Heart right ventricle (tissue), 16 donors: ENCODE measurements at places on chromosomes 1 and 21. TPM values are rescaled to one million over a fixed set of nuclear protein-coding genes. Genes with fewer than 3 reads are reported as not detected.

Gene OR2T2
- not detected for polyA plus RNA-seq

Gene DDX20
- 4.1 TPM for polyA plus RNA-seq

Gene LRRC3
- 1.2 TPM for polyA plus RNA-seq

Gene NMNAT1
- 14.3 TPM for polyA plus RNA-seq

Gene AMY1A
- not detected for polyA plus RNA-seq

Gene ARMH1
- 1.6 TPM for polyA plus RNA-seq

Gene SPRR2F
- polyA plus RNA-seq: not detected

Gene DONSON
- 13.2 TPM for polyA plus RNA-seq

Gene FMOD
- 4.5 TPM for polyA plus RNA-seq

Gene DYNLT5
- 1.3 TPM for polyA plus RNA-seq

DNA sequence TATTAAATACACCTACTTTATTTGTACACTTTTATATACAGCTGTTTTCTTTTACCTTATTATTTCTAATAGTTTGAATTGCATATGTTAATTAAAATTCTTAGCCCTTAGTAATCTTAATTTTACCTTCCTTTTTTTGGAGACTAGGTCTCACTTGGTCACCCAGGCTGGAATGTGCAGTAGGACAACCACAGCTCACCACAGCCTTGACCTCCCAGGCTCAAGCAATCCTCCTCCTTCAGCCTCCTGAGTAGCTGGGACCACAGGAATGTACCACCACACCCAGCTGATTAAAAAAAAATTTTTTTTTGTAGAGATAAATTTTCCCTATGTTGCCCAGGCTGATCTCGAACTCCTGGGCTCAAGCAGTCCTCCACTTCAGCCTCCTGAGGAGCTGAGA is 15.0 kb upstream of the SDC3 start:
- H3K27ac ChIP-seq: no peak overlapping the region
- no peaks in the 10 kb centered on the region for H3K36me3 ChIP-seq
- no peak for DNase-seq

DNA sequence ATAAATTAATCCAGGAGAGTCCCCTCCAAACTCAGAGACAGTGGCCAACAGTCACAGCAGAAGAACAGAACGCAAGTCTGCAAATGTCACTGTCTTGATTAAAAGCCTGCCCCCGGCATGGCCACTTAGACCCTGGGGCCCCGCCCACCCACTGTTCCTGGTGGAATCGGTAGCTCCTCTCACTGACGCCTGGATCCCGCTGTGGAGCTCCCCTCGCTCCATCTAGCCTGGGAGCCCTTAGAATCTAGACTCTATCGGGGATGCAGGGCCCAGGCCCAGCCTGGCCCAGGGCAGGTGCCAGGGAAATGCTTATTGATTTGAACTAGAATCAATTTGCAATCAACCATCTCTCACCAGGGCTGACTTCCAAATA is 21.4 kb upstream of the PLEKHG5 start:
- no peaks in the 10 kb centered on the region for H3K27me3 ChIP-seq
- no peaks in the 10 kb centered on the region for H3K36me3 ChIP-seq
- peak overlapping the region; percentile 41 for H3K27ac ChIP-seq
- DNase-seq: no peak

DNA sequence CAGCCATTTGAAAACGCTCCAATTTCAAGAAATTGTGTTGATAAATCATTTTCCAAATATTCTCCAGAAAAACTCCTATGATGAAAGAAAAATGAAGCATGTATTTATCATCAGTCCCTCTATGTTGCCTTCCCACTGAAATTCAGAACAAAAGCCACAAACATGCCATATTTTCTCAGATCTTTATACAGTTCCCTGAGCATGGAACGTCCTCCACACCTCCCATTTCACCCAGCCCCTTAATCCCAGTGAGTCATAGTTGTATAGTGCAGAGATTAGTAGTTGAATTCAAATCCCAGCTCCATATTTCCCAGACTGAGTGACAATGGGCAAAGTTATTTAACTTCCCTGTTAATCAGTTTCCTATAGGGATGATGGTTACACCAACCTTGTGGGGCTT is 20.6 kb upstream of the NPL start:
- H3K27ac ChIP-seq: no peak overlapping the region
- no peaks in the 10 kb centered on the region for H3K27me3 ChIP-seq
- no peaks in the 10 kb centered on the region for H3K36me3 ChIP-seq
- DNase-seq: no peak

DNA sequence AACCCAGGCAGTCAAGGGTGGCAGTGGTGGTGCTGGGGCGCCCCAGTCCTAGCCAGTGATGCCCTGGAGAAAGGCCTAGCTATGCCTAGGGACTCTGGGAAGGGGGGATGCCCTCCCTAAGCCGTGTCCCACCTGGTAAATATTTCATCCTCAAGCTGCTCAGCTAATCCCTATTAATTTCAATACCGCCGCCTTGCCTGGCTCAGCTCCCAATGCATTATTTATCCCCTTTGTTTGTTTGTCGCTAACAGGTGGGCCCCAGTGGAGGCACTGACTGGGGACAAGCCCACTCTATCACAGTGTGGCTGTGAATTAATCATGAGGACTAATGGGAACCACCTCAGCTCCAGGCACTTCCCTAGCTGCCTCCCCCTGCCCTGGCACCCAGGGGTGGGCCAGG is 22.5 kb downstream of the DMAP1 start:
- H3K27ac ChIP-seq: no peak overlapping the region
- no peaks in the 10 kb centered on the region for H3K27me3 ChIP-seq
- H3K36me3 ChIP-seq: no peaks in the 10 kb centered on the region
- no peak for DNase-seq
- peaks cover 16% of the 10 kb centered on the region for H3K4me1 ChIP-seq

DNA sequence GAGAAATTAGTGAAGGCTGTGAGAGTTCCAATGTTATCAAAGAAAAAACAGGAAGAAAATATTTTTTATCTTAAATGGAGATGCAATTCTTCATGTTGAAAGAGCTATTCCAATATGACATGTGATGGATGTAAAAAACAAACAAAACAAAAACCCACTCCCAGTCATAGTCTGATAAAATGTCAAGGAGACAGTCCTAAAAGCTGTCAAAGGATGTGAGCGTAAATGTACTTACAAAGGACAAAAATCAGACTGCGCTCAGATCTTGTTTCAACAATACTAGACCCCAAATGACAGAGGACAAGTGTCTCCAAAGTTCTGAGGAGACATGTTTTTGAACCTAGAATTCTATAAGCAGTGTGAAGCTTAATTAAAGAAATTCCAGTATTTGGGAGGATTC is 265.8 kb downstream of the PLPP3 start:
- H3K27me3 ChIP-seq: no peaks in the 10 kb centered on the region
- DNase-seq: no peak

DNA sequence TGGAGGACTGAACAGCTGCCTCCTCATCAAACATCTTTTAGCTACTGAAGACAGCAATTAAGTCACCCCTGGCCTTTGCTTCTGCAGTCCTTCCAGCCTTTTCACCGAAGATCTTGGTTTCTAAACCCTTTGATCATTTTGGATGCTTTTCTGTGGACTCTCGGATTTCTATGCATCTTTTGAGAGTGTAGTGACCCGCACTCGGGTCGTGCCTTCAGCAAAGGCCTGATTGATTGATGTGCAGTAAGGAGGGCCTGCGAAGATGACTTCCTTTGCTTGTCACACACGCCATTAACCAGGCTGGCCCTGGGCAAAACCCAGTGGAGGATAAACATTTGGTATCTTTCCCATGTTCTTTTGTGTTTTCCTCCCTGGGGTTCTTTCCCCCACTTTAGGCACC is 157.5 kb upstream of the CD34 start:
- no peaks in the 10 kb centered on the region for H3K27me3 ChIP-seq
- H3K36me3 ChIP-seq: no peaks in the 10 kb centered on the region
- no peaks in the 10 kb centered on the region for H3K4me1 ChIP-seq
- no peak overlapping the region for H3K4me3 ChIP-seq

DNA sequence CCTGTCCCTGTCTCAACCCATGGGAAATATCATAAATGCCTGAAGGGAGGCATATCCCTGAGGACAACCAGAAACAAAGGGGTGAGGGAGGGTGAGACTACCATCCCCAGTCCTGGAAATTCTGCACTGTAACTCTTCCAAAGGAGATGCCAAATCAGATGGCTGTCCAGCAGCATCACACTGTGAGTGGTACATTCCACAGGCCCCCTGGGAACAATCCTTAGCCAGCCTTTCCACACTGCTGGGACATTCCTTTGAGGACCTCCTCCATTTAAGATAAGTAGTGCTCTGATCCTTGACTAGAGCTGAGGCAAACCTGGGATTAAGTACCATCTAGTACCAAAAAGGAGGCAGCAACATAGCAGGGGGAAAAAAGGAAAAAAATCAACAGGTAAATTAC is 10.7 kb downstream of the IVL start:
- no peaks in the 10 kb centered on the region for H3K4me1 ChIP-seq
- peaks cover 4% of the 10 kb centered on the region for H3K27me3 ChIP-seq
- no peak overlapping the region for H3K27ac ChIP-seq
- no peaks in the 10 kb centered on the region for H3K36me3 ChIP-seq

DNA sequence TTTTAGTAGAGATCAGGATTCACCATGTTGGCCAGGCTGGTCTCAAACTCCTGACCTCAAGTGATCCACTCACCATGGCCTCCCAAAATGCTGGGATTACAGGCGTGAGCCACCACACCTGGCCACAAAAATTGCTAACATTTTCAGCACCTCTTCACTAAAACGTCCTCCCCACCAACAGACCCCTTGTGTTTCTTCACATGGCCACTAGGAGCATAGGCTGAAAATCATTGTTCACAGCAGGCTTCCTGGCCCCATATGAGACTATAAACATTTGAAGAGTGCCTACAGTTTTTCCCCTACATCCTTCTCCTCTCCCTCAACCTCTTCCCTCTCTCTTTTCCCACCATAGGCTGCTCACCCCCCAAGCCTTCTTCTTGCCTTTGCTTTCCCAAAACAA is 28.0 kb upstream of the SFPQ start:
- no peaks in the 10 kb centered on the region for H3K4me1 ChIP-seq
- DNase-seq: no peak
- H3K27ac ChIP-seq: no peak overlapping the region
- no peaks in the 10 kb centered on the region for H3K27me3 ChIP-seq

- no peak for DNase-seq
- H3K27me3 ChIP-seq: no peaks in the 10 kb centered on the region
- H3K4me1 ChIP-seq: peaks cover 15% of the 10 kb centered on the region
- H3K27ac ChIP-seq: no peak overlapping the region
- no peaks in the 10 kb centered on the region for H3K36me3 ChIP-seq
Measured at GRCh38 chr21:29175408-29176134, 45.1 kb downstream of the MAP3K7CL start.

- DNase-seq: no peak
- no peak overlapping the region for H3K27ac ChIP-seq
- peaks cover 4% of the 10 kb centered on the region for H3K27me3 ChIP-seq
- no peaks in the 10 kb centered on the region for H3K36me3 ChIP-seq
Measured at GRCh38 chr1:12717301-12717838, 1.5 kb downstream of the AADACL3 start.

DNA sequence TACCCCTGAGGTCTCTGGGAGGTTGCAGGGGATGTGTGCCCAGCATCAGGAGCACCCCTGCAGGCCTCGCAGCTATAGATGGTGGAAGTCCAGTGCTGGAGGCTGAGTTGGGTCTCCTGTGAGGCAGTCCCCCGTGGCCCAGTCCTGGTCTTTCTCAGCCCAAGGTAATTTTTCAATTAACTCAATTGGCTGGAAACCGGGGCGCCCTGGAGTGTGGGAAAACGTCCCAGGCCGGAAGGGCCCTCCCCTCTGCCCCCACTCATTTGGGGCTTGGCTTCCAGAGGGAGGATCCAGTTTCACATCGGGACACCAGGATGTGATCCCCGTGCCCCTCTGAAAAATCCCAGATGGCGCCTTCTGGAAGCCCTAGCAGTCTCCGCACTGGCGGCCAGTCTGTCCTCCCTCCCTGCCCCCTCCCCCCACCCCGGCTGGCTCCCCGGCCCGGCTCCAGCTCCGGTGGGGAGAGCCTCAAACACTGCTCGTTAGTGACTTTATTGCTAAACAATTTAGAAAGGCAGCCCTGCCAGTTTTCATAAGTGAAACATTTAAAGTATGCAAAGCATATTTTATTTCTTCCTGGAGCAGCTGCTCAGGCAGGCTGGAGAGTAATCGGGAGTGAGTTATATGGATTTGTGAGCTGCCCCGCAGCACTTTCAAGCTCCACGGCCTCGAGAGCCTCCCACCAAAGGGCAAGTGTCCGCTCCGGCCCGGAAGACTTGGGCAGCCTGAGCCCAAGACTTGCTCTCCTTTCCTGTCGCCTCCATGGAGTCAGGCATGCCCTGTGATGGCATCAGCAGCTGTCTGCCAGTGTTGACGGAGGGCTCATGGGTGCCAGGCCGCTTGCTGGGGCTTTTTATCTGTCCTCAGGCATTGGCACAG is 208.2 kb upstream of the TMEM51 start:
- peaks cover 15% of the 10 kb centered on the region for H3K4me1 ChIP-seq
- no peaks in the 10 kb centered on the region for H3K27me3 ChIP-seq
- H3K4me3 ChIP-seq: peak overlapping the region; percentile 42
- H3K27ac ChIP-seq: peak overlapping the region; percentile 80

GRCh38 chr1:12314333-12314903 is 84.6 kb downstream of the VPS13D start:
- no peaks in the 10 kb centered on the region for H3K27me3 ChIP-seq
- no peak overlapping the region for H3K27ac ChIP-seq
- no peak overlapping the region for H3K4me3 ChIP-seq
- peaks cover 97% of the 10 kb centered on the region for H3K36me3 ChIP-seq
- no peak for DNase-seq

DNA sequence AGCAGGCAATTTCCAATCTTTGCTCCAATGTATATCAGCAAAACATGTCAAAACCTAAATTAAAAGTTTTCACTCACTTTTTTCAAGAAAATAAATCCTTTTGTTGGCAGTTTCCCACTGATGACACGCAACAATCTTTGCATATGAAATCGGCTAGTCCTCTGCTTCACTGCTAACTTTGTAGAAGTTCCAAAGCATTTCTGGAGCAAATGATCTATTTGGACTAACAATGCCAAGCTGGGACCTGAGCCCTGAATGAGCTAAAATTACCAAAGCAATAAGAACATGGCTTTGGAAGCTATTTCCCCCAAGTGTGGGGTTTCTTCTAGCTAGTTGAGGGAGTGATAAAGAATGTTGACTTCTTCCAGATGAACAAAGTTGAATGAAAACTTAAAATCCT is 5.1 kb downstream of the BEND5 start:
- peaks cover 8% of the 10 kb centered on the region for H3K4me1 ChIP-seq
- no peak overlapping the region for H3K27ac ChIP-seq
- no peaks in the 10 kb centered on the region for H3K36me3 ChIP-seq
- DNase-seq: no peak
- H3K27me3 ChIP-seq: no peaks in the 10 kb centered on the region

DNA sequence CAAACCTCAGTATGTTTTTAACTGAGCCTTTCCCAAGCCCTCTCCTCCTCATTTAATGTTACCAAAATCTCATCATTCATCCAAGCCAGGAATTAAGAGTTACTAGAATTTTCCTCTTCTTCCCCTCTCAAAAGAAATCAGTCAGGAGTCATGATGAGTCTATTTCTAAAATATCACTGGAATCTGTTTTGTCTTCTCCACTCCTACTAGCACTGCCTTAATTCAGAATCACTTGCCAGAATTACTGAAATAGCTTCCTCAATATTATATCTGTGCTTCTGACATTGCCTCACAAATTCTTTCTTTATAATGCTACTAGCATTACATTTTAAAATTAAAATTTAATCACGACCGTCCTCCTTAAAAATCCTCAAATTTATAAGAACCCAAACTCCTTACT is 106.1 kb downstream of the PTGER3 start:
- no peaks in the 10 kb centered on the region for H3K27me3 ChIP-seq
- no peak for DNase-seq
- H3K27ac ChIP-seq: no peak overlapping the region
- H3K4me1 ChIP-seq: no peaks in the 10 kb centered on the region
- H3K4me3 ChIP-seq: no peak overlapping the region
